ENCODE measurements at places on chromosomes 7 and 10. TPM values are rescaled to one million over a fixed set of nuclear protein-coding genes. Genes with fewer than 3 reads are reported as not detected.

OLAH gene
- total RNA-seq = 0.59 TPM

UPK3B gene
- 1.3 TPM for total RNA-seq

C7orf57 gene
- not detected for total RNA-seq

CALML5 gene
- not detected for total RNA-seq

ENTPD1 gene
- total RNA-seq = 192 TPM

NUTM2B gene
- not detected for total RNA-seq

DNA sequence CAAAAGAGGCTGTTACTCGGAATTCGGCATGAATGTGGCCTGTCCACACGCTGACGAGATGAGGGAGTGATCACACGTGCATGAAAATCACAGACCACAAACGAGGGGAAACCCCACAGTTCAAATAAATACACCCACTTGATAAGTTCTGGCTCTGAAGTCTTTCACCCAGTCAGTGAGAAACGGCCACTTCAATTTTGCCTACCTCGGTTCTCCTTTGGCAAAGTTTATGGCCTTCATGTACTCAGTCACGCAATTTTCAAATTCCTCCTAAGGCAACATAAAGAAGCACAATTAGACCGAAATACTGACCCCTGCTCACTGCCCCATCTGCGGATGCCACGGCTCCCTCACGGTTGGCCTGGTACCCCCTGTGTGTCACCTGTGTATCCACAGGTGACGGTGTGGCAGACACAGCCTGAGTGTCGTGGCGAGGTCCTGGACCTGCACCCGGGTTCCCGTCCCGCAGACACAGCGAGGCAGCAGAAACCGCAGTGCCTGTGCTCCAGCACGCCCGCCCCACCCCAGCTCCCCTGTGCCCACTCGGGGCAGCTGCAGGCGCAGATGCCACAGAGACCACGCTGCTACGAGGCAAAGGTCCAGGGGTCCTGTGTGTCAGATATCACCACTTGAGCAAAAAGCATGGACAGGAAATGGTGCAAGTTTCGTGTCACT lies 1.4 kb downstream of the CFAP46 start:
- no peak for DNase-seq
- H3K27me3 ChIP-seq = no peaks in the 10 kb centered on the region
- H3K27ac ChIP-seq = no peak overlapping the region
- no peaks in the 10 kb centered on the region for H3K36me3 ChIP-seq
- H3K4me3 ChIP-seq = no peak overlapping the region

- peak overlapping the region; percentile 99 for H3K27ac ChIP-seq
- H3K4me1 ChIP-seq = no peaks in the 10 kb centered on the region
- H3K4me3 ChIP-seq = peak overlapping the region; percentile 97
- H3K36me3 ChIP-seq = no peaks in the 10 kb centered on the region
- H3K27me3 ChIP-seq = no peaks in the 10 kb centered on the region
- peak; percentile 9 for DNase-seq
Measured at GRCh38 chr10:32446536-32447406, 831 bp downstream of the CCDC7 start.

GRCh38 chr10:110069502-110069982 lies 61.8 kb downstream of the ADD3 start:
- H3K4me1 ChIP-seq = peaks cover 66% of the 10 kb centered on the region
- H3K27ac ChIP-seq = peak overlapping the region; percentile 95
- H3K36me3 ChIP-seq = no peaks in the 10 kb centered on the region
- peak overlapping the region; percentile 3 for H3K4me3 ChIP-seq

Data from GM12878 (cell line).